ENCODE measurements at places on chromosomes 16 and 17. TPM values are rescaled to one million over a fixed set of nuclear protein-coding genes. Genes with fewer than 3 reads are reported as not detected.

- no peak for DNase-seq
Measured at GRCh38 chr16:80519189-80519588, 21.6 kb upstream of the DYNLRB2 start.

GRCh38 chr17:50346313-50347116 lies 589 bp downstream of the XYLT2 start:
- no peak for DNase-seq

GRCh38 chr17:81453712-81454111 lies 58.5 kb downstream of the BAHCC1 start:
- DNase-seq: no peak

GRCh38 chr16:24228514-24228913 lies 27.6 kb upstream of the CACNG3 start:
- DNase-seq: no peak

GRCh38 chr17:54662978-54663876 lies 237.4 kb upstream of the TOM1L1 start:
- no peak for DNase-seq

DNA sequence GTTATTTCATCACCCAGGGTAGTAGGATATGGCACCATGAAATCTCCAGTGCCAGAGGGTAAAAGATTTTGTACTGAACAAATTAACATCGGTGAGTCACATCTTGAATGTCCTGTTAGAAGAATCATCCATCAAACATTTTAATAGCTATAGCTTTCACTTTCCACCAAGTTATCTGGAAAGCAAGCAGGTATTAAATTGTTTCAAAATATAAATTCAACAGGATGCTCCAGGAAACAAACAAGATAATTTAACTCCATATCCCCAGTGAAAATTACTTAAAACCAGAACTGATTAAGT lies 2.4 kb downstream of the VEZF1 start:
- no peak for DNase-seq

GRCh38 chr17:81396722-81397313 lies 1.6 kb downstream of the BAHCC1 start:
- no peak for DNase-seq

DNA sequence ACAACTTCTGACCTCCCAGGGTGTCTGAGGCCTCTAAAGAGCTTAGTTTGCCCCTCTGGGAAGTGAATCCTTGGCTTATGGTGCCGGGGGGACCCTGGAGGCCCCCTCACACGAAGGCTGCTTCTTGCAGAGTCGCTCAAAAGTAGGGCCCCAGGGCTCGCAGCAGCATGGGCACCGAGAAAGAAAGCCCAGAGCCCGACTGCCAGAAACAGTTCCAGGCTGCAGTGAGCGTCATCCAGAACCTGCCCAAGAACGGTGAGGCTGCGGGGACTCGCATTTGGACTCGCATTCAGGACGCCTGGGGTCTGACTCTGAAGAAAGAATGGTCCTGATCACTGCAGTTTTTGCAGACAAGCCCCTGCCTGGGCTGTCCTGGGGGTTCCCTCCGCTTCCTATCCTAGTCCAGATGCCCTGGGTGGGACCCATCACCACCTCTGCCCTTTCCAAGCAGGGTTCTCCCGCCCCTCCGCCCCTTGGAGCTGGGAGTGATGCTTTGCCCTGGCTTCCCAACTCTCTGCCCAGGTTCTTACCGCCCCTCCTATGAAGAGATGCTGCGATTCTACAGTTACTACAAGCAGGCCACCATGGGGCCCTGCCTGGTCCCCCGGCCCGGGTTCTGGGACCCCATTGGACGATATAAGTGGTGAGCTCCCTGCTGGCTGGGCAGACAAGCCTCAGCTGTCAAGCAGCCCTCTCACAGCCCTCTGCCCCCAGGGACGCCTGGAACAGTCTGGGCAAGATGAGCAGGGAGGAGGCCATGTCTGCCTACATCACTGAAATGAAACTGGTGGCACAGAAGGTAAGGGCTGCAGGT lies 698 bp downstream of the ACBD4 start:
- no peak for DNase-seq

DNA sequence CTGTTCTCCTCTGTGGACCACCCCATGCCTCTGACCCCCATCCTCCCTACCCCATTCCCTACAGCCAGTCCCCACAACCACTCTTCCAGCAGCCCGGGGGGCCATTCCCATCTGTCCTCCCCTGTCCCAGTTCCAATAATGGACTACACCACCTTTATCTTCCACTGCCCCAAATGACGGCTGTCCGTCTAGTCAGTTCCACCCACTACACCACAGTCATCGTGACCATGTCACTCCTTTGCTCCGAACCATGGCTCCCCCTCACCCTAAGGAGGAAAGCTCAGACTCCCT lies 15.3 kb downstream of the PDP2 start:
- no peak for DNase-seq

The TCAP gene
- total RNA-seq: 1.5 TPM

The GEMIN4 gene
- total RNA-seq: 34.5 TPM

The LPCAT2 gene
- total RNA-seq: 18.9 TPM

The TBC1D3I gene
- total RNA-seq: 0.24 TPM

Data from type B pancreatic cell (in vitro differentiated cells).